Activated CD8-positive, alpha-beta memory T cell treated with anti-CD3 and anti-CD28 coated beads, Interleukin-2, amount 50 U/mL, for 4 hours (primary cell): ENCODE measurements at places on chromosomes 5 and 9.

- DNase-seq: no peak
Observed at GRCh38 chr9:105554042-105554441, 3.9 kb upstream of the FKTN start.

- DNase-seq: no peak
Observed at GRCh38 chr9:24071716-24072115, 245.7 kb upstream of the ELAVL2 start.

DNA sequence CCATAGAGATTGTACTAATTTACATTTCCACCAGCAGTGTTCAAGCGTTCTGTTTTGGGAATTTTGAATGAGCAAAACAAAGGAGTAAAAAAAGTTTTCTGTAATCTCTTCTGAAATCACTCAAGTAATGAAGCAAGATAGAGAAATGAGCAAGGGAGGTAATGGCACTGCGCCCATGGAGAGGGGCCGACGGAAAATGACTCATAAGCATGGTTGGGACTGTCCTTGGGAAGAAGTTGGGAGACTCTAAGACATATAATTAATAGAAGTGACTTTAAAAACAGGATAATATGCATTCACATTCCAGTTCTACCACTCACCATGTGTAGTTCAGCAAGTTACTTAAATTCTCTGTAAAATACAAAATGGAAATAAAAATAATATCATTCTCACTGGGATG is 62.5 kb upstream of the C5orf46 start:
- no peak for DNase-seq

GRCh38 chr5:174552428-174552827 is 172.0 kb upstream of the MSX2 start:
- DNase-seq: no peak

DNA sequence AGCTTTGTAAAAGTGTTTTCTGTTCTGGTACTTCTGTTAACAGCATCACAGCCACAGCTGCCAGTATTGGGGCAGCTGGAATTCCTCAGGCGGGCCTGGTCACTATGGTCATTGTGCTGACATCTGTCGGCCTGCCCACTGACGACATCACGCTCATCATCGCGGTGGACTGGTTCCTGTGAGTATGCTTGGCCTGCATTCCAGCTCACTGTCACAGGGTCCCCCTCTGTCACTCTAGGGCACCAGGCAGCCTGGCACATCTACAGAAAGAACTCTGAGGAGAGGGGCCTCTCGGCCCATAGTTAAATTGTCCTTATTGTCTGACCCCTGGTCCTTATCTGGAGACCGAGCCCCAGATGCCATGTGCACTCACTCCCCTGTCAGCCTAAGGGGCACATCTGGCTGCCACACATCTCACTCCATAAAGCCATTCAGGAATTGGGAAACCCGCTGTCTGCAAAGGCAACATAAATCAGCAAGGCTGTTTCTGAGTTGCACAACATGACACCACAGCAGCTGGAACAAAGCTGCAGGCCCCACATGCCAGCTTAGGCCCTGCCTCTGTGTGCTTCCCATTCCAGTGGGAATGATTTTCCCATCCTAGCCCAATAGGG is 77.5 kb downstream of the SLC1A3 start:
- DNase-seq: no peak

GRCh38 chr5:84255315-84255714 is 129.4 kb downstream of the EDIL3 start:
- DNase-seq: no peak

- no peak for DNase-seq
Observed at GRCh38 chr5:151281001-151281639, 22.4 kb downstream of the SLC36A3 start.

DNA sequence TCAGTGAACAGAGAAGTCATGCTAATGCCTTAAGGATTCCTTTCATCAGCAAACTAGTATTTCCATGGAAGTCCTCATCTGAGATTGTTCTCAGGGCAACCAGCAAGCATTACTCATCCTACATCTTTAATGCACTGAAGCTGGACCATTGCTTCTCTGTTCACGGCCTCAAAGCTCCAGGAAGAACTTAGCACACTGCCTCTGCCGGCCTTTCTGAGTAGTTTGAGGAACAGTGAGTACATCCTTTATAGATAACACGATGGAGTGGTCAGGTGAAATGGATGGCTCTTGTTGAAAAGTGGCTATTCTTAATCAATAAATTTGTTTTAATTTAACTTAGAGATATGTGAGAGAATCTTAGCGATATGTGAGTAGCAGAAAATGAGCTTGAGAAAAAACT is 35.8 kb downstream of the MEGF10 start:
- DNase-seq: no peak

DNA sequence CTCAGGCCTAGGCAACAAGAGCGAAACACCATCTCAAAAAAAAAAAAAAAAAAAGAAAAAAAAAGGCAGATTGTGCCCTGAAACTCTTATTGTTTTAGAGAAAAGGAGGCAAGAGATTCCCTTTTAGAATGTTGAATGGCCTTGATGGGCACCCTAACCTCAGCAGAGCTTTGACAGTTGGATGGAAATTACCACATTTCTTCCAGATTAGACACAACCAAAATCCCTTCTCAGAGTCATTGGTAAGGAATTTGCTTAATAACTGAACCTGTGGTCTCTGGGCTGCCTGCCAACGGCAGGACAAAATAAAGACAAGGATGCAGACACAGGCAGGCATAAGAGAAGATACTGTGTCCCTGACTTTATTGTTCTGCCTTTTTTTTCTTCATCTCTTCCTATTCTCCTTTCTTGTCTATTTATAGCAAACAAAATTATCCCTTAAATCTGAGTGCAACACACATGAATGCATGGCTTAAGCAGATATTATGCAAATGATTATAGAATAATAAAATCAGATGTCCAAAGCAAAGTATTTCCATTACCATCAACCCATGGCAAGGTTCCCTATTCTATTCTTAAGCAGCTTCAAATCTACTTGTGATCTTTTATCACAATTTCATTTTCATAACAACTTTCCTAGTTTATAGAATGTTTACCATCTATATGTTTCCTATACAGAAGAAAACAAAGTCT is 37.3 kb upstream of the TRIO start:
- no peak for DNase-seq

DNA sequence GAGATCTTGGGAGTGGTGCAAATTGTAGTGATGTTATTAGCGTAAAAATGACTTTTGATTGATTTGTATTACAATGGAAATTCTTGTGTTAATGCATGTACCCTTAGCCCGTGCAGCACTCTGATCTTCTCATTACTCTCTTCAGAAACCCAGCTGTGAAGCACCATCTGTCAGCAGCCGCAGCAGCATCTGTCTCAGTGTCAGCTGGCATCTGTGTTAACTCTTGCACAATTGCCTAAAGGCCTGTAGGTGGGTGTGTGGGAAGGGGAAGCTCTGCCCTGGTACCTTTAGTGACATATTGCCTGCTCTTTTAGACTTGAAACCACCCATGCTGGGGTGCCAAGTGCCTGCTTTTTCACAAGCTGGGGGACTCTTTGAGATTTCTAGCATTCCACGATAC is 101.3 kb downstream of the FBXL7 start:
- DNase-seq: no peak

- no peak for DNase-seq
Observed at GRCh38 chr5:95845391-95845790, 22.9 kb upstream of the GLRX start.

- DNase-seq: no peak
Observed at GRCh38 chr5:43427306-43427705, 15.1 kb upstream of the CCL28 start.

DNA sequence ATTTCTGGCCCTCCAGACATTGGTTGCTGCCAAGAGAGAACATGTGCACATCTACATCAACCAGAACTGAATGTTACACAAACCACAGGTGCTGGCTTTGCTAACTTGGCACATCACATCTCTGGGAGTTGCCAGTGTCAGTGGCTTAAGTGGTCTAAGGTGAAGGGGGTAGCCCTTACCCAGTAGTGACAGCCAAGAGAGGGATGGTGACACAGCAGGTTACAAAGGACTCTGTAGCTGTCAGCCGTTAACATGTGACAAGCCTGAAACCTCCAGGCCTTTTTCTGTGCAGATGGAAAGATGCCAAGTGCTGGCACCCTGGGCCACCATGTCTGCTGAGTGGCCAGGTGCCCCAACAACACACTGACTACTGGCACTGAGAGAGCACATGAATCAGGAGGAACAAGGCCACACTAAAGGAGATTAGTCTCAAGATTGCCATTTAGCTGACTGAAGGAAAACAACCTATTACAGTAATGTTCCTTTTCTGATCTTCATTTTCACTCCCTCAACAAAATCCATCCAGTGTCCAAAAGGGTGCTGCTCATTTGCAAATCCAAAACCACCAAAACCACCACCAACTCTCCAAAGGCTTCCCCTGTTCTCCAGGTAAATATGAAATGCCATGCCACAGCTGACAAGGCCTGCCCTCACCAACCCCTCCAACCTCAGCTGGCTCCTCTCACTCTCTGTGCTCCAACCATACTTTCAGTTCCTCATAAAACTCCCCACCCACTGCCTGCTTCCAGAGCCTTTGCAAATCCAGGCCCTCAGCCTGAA is 20.2 kb downstream of the SIL1 start:
- no peak for DNase-seq

DNA sequence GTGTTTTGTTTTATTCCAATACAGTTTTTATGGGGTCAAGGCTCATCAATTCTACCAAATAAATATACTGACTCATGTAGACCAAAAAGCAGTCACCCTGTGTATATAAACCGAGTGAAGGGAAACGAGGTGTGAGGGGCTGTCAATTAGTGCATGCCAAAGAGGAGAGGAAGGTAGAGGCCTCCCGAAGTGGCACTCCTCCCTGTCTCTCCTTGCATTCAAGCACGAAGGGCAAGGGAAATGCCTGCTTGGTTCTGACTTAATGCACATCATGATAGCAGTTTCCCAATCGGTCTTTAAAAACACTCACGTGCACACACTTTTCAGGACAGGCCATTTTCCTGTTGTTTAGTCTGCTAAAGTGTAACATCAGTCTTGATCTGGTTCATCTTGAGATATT is 125.6 kb upstream of the SLCO6A1 start:
- DNase-seq: no peak

DNA sequence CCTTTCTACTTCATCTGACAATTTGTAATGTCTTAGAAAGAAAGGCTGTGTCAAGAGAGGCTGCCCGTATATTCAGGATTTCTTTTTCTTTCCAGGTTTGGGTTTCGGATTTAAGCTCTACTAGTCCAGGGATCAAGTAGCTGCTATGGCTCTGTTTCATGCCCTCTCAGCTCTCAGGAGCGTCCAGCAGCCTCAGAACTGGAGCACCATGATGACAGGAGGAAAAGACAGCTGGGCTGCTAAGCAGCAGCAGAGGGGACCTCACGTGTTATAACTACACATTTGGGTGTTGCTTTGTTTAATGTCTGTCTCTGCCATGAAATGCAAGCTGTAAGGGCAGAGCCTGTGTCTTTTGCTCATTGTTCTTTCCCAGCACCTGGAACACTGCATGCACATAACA is 28.5 kb downstream of the TBC1D2 start:
- DNase-seq: no peak

GRCh38 chr5:77709993-77710685 is 66.0 kb downstream of the TBCA start:
- DNase-seq: no peak

DNA sequence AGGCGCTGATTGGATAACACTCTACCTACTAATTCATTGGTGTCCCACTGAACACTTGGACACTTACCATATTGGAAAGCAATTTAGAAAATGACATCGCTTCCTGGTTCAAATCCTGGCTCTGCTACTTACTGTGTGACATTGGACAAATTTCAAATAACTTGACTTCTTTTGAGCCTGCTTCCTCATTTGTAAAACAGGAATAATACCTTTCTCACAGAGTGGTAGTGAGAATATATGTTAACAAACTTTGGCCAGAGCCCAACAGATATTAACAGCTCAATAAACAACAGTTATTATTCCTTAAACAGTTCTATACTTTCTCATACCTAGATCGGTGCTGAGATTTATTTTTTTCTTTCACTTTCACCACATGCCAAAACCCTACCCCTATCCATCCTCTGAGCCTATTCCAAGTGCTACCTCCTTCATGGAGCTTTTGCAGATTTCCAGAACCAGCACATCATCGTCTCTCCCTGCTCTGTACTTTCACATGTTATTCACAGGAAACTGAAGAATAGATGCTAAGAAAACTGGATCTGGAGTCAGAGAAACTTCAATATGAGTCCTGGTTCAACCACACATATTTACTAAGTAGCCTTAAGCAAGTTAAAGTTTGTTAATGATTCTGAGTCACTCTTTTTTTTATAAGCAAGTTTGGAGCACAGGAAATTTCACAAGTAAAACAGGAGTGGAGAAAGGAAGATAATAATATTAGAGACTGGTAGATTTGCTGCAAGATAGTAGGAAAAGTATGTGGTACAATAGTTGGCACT is 92.3 kb downstream of the STRBP start:
- no peak for DNase-seq

DNA sequence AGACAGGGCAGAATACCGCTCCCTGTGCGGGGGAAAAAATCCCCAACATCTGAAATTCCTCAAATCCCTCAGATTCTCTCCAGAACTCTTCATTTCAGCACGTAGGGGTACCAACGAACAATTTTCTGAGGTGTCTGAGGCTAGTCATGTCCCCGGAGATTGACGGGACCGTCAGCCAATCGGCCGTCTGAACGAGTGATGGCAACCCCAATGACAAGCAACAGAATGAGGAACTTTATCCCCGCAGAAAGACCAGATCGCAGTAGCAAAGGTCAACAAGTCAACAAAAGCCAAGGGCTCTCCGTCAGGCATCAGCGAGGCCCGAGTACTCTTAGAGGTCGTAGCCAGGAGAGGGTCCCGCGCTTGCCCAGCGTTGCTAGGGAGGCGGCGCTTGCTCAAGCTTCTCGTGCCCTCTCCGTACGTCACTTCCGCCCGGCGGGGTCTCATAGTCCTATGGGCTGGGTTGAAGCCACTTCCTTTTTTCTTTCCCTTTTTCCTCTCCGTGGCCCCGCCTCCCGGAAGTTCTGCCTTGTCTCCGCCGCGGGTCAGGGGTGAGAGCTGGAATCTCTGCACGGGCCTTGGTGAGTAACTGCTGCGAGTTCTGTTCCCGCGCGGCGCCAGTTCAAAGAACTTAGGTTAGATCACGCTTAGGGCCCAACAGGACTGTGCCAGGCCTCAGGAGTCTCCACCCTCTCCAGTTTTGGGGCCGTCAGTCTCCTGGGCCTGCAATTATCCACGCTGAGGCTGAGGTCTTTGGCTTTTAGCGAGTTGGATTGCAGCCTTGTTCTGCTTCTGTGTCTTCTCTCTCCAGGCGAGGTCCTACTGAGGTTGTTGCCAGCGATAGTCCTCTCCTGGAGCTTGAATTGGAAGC is at the start of gene RNF20:
RNF20 (plus strand) TSS at position 520 of the 871 bp plus-strand sequence. CDS start 1,571 bp downstream, outside the sequence.
- peak; percentile 100 for DNase-seq

GRCh38 chr5:107072440-107072839 is 598.3 kb downstream of the EFNA5 start:
- DNase-seq: no peak

GRCh38 chr9:3247211-3247610 is 278.6 kb downstream of the RFX3 start:
- DNase-seq: no peak
